Stimulated activated naive B cell treated with anti-CD40 and anti-IgM and Interleukin-4, amounts not matched to agents 10 μg/mL and 1 μg/mL and 100 μg/mL, for 72 hours (primary cell): ENCODE measurements at places on chromosomes 4 and X.

GRCh38 chr4:78671903-78672815, 104.0 kb upstream of the BMP2K start:
- H3K27me3 ChIP-seq = no peaks in the 10 kb centered on the region
- H3K4me1 ChIP-seq = peaks cover 55% of the 10 kb centered on the region
- H3K4me3 ChIP-seq = no peak overlapping the region
- no peaks in the 10 kb centered on the region for H3K36me3 ChIP-seq

GRCh38 chr4:2913168-2913567, 50.0 kb downstream of the NOP14 start:
- no peak overlapping the region for H3K27ac ChIP-seq
- peaks cover 31% of the 10 kb centered on the region for H3K4me1 ChIP-seq
- no peak overlapping the region for H3K4me3 ChIP-seq
- H3K27me3 ChIP-seq = no peaks in the 10 kb centered on the region

DNA sequence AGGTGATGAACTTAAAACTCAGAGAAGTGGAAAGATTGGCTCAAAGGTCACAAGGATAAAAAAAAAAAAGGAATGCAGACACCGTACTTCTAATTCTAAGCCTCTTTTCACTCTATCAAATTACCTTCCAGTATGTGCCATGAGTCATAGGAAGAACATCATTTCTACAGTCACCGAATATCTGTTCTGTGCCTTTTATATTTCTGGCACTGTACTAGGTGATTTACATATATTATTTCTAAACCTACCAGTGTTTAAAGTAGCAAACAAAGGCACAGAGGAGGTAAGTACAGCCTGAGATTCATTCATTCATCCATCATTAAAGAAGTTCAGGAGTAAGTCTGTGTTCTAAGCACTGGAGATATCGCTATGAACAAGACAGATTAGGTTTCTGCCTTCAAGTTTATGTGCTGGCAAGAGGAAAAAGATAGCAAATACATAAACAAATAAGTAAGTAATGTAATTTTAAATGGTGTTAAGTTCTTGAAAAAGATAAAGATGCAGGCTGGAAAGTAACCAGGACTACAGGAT, 65.3 kb downstream of the PALLD start:
- no peak for DNase-seq
- H3K4me1 ChIP-seq = no peaks in the 10 kb centered on the region
- no peak overlapping the region for H3K27ac ChIP-seq
- H3K4me3 ChIP-seq = no peak overlapping the region
- H3K27me3 ChIP-seq = peaks cover 10% of the 10 kb centered on the region

DNA sequence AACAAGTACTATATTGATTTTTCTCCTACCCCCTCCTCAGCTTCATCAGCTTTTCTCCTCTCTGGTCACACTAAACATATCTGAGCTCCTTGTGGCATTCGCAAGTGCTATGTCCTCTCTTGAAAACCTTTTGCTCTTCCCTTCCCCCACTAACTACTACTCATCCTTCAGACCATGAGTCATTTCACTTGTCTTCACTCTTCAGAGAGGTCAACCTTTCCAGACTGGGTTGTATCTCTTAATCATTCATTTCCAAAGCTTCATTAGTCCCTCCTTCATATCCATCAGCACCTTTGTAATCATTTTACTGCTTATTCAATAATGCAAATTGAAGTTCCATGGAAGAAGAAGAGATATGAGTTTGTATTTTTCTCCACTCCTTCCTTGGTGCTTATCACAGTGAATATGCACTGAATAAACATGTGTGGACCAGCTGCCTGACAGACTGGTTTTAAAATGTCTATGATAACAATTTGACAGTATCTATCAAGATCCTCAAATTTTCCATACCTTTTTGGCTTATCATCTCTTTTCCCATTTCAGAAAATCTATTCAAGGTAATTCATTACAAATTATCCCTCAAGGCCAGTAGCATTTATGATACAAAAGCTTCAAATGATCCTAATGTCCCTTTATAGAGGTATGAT, 28.4 kb downstream of the DDX60L start:
- peaks cover 21% of the 10 kb centered on the region for H3K36me3 ChIP-seq
- H3K27me3 ChIP-seq = no peaks in the 10 kb centered on the region
- H3K27ac ChIP-seq = peak overlapping the region; percentile 6
- H3K4me1 ChIP-seq = peaks cover 6% of the 10 kb centered on the region
- DNase-seq = no peak
- H3K4me3 ChIP-seq = no peak overlapping the region

GRCh38 chrX:140505421-140506337, 810 bp upstream of the SOX3 start:
- peaks cover 67% of the 10 kb centered on the region for H3K27me3 ChIP-seq
- no peak for DNase-seq
- H3K36me3 ChIP-seq = peaks cover 4% of the 10 kb centered on the region
- no peak overlapping the region for H3K4me3 ChIP-seq
- H3K27ac ChIP-seq = peak overlapping the region; percentile 89

DNA sequence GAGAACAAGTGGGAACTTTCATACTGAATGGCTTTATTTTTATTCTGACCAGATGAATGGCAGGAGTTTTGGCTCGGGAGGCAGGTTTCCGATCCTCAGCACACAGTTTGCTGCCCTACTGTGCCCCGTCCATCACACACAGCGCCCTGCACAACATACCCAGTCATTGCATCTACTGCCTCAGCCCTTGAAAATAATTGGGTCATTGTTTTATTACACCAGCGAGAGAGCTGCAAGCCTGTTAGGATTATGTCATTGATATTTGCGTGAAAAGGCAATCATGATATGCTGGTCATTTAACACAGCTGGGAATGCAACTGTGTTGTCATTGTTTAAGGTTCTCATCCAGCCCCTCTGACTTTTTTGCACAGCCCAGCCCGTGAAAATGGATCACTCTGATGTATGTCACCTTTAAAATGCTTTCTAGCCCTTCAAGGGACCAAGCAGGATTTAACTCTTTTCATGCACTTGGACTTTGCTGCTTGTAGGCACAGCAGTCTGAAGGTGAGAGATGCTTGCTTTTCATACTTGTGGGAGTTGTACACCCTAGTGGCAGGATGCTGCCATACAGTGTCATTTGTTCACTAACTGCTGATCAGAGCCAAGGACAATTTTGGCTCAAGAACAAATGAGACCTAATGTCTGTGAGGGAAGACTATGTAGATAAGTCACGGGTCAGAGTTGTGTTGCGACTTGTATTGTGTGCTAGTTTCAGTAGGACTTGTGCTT, 62.3 kb downstream of the RTL9 start:
- H3K4me3 ChIP-seq = no peak overlapping the region
- DNase-seq = no peak
- no peaks in the 10 kb centered on the region for H3K36me3 ChIP-seq
- H3K27ac ChIP-seq = no peak overlapping the region

DNA sequence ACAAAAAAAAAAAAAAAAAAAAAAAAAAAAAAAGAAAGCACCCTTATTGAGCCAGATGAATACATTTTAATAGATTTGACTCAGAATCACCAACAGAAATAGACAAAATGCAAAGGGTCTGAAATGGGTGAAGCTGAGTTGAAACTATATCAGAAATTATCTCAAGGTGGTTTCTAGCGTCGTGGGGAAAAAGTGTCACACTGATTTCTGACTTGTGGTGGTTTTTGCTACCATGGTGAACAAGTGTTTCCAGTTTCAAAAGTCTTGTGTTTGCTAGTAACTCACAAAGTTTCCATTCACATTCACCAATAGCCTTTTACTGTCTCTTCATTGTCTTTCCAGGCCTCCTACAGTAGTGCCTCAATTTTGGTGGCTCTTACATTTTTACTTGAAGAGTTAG, 135.5 kb downstream of the ARHGAP24 start:
- no peak overlapping the region for H3K4me3 ChIP-seq
- DNase-seq = peak; percentile 56

- H3K4me1 ChIP-seq = peaks cover 37% of the 10 kb centered on the region
- no peaks in the 10 kb centered on the region for H3K27me3 ChIP-seq
- H3K36me3 ChIP-seq = no peaks in the 10 kb centered on the region
- H3K4me3 ChIP-seq = no peak overlapping the region
- H3K27ac ChIP-seq = no peak overlapping the region
- DNase-seq = no peak
Observed at GRCh38 chr4:15378062-15378461, 49.8 kb upstream of the C1QTNF7 start.

DNA sequence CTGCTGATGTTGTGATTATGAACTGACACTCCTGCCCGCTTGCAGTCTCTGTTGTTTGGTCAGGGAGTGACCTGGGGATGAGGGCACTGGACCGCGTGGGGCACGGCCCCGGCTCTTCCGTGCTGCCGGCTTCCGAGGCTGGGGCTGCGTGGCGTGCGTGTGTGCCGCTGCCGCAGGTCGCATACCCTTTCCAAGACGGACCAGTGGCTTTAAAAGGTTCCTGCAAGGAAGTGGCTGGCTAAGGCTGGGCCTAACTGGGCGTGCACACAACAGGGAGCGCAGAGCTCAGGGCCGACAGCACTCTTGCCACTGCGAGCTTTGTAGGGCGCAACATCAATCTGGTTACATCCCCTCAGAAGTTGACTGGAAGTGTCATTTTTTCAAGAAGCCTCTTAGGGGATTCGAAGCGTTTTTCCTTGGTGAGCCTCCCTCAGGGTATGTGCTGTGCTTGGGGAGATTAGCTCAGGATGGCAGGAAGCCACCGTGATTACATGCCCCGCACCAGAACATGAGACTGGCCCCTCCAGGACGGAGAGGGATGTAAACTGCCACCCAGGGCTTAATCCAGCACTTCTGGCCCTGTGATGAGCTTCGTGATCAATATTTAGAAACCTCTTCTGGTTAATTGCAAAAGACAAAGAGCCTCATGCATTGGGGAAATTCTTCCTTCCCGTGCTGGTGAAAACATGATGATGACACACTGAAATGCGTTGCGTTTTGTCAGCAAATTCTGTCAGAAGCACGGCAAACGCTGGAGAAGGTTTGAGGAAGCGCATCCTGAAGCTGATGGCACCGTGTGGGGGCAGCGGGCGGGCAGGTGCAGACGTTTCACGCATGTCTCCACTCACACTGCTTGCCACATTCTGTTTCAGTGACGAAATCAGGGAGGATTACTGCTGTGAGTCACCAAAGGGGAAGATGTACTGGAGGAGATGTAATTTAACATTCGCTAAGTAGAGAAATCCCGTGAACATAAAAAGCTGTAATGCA, 11.1 kb downstream of the MAEA start:
- no peaks in the 10 kb centered on the region for H3K27me3 ChIP-seq
- H3K27ac ChIP-seq = no peak overlapping the region
- H3K36me3 ChIP-seq = peaks cover 46% of the 10 kb centered on the region
- peaks cover 29% of the 10 kb centered on the region for H3K4me1 ChIP-seq
- no peak for DNase-seq

GRCh38 chrX:13754765-13755164, 20.2 kb downstream of the OFD1 start:
- H3K27ac ChIP-seq = no peak overlapping the region
- peaks cover 15% of the 10 kb centered on the region for H3K36me3 ChIP-seq
- no peak for DNase-seq
- H3K4me1 ChIP-seq = peaks cover 30% of the 10 kb centered on the region

- H3K4me1 ChIP-seq = no peaks in the 10 kb centered on the region
- H3K36me3 ChIP-seq = no peaks in the 10 kb centered on the region
- DNase-seq = no peak
Observed at GRCh38 chr4:84634961-84635360, 52.0 kb downstream of the CDS1 start.
